ENCODE measurements at places on chromosomes 2 and 18.

DNA sequence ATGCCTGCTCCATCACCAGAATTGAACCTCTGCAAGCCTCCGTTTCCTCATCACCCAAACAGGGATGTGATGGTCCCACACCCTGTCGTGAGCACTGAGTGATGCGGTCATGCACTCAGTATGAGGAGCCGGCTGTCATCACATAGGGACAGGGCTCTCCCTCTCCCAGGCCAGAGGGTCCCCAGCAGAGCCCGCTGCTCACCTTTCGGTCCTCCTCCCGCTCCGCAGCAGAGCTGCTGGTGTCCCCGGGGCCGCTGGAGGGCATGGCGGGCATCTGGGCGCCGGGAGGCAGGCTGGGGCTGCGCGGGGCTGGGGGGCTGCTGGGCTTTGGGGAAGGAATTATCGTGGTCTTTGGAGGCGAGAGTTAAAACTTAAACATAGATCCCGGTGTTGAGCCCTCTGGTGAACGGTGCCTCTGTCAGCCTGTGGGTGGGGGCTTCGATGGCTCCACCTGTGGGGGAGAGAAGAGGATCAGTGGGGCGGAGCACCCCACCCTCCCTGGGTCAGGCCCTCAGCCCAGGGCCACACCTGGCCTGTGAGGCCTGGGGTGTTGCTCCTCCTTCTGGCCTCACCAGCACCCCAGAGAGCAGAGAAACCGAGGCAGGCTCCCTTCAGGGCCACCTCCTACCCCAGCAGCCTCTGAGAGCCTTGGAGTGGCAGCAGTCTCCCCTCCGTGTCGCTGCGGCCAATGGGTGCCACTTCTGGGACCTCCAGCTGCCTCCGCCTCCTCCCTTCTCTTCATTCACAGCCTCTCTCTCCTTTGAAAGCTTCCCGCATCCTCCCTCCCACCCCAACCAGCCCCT, 27.8 kb downstream of the DNMT3A start:
- DNase-seq: no peak

DNA sequence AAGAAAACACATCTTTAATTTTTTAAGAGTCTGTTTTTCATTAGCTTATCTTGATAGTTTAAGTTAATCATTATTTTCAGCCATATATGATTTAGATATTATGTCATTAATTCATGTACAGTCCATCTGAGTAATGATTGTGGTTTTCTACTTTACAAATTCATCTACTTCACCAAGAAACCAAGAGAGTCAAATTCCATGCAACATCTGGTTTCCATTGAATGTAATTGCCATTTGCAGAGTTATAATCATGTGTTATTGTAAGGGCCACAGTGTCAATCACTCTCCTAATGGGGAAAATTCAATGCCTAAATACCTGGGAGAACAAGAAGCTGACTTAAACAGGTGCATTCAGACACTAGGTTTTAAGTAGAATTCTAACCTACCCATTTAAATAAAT, 217.2 kb upstream of the OSR1 start:
- DNase-seq: no peak

DNA sequence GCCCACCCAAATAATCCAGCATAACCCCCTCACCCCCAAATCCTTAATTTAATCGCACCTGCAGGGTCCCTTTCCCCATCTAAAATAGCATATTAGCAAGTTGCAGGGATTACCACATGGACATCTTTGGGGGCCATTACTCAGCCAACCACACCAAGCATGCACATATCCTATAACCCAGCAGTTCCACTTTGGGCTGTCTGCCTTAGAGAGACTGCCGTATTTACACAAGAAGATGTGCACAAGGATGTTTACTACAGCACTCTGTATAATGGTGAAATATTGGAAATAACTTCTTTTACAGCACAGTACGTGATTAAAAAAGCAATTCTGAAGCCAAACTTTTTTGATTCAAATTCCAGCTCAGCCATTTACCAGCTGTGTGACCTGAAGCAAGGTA, 17.3 kb upstream of the LDLRAD4 start:
- DNase-seq: no peak

DNA sequence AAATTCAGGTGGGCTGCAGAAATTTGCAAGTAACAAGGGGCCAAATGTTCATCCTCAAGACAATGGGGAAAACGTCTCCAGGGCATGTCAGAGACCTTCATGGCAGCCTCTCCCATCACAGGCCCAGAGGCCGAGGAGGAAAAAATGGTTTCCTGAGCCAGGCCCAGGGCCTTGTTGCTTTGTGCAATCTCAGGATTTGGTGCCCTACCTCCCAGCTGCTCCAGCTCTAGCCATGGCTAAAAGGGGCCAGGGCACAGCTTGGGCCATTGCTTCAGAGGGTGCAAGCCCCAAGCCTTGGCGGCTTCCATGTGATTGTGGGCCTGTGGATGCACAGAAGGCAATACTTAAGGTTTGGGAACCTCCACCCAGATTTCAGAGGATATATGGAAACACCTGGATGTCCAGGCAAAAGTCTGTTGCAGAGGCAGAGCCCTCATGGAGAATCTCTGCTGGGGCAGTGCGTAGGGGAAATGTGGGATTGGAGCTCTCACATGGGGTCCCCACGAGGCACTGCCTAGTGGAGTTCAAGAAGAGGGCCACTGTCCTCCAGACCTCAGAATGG, 29.2 kb downstream of the RPRD1A start:
- no peak for DNase-seq

GRCh38 chr18:54675076-54675475, 84.0 kb downstream of the DYNAP start:
- DNase-seq: no peak

- DNase-seq: no peak
Measured at GRCh38 chr2:237935740-237936452, 30.9 kb upstream of the UBE2F start.

DNA sequence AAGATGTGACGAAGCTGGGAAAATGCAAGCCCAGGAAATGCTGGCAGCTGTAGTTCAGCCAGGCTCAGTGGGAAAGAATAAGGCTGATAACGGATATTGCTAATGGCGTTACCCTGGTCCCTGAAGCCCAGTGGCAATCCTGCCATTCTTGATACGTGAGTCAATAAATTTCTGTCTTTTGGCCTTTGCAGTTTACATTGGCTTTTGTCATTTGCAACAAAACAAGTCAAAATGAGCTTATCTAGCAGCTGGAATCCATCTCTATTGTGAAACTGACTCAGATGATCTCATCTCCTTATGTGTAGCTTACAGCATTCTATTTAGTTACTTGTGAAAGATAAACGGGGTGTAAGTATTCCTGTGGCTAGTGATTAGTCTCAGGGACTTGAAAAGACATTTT, 43.8 kb downstream of the ARL6IP6 start:
- DNase-seq: no peak

GRCh38 chr2:120707816-120708215, 27.9 kb upstream of the GLI2 start:
- DNase-seq: no peak

- DNase-seq: no peak
Measured at GRCh38 chr2:237120916-237121315, 35.2 kb downstream of the COPS8 start.

GRCh38 chr2:15665067-15665942, 73.6 kb downstream of the DDX1 start:
- no peak for DNase-seq

- no peak for DNase-seq
Measured at GRCh38 chr2:60980071-60980815, 37.3 kb upstream of the PEX13 start.

DNA sequence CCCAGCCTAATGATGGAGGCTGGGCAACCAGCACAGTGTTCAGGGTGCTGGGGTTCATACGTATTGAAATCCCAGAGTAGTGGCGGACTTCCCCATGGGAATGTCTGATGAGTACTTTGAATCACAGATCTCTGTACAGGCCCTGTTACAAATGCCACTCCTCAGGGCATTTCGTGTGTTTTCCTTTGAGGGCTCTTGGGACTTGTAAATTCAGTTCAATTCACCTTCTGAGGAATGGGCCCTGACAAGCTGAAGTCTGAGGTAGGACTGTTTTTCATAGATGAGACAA, 288 bp upstream of the RDH14 start:
- no peak for DNase-seq

GRCh38 chr2:102753563-102754159, 8.2 kb upstream of the TMEM182 start:
- DNase-seq: no peak

GRCh38 chr2:186069676-186070075, 331.1 kb downstream of the FSIP2 start:
- DNase-seq: no peak

GRCh38 chr2:235536711-235537110, 42.9 kb downstream of the AGAP1 start:
- no peak for DNase-seq

GRCh38 chr2:216754336-216754735, 59.0 kb upstream of the IGFBP5 start:
- no peak for DNase-seq

DNA sequence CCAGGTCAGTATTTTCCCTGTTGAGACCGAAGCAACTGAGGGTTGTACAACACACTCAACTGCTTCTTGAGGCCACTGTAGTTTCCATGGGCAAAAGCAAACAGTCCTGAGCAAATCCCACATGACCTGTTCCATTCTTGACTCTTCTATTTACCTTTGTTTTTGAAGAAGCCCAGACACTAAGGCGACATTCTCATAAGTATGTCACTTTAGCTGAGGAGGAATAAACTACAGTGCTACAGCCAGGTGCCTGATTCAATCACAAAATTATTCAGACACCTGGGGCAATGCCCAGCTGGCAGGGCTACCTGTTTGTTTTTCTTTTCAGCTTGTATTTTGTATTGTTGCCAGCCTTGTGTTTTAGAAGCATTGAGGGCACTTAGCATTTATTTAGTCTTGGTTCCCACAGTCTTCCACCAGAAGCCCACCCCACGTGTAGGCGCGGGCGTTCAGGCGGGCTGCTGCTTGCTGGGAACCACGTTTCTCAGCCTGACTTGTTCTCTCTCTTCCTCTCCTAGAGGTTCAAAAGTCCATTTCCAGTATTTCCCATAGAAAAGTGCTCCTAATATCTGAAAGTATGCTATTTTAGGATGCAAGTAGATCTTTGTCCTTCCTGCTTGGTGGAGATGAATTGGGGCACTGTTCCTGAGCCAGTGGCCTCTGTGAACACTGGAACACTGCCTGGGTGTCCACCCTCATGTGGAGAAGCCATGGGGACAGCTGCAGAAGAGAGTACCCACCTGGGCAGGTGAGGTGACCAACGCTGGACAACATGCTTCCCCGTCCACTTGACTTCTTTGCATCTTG, 99.0 kb upstream of the COPS8 start:
- no peak for DNase-seq

- DNase-seq: no peak
Measured at GRCh38 chr2:165698444-165698884, 95.6 kb downstream of the GALNT3 start.

DNA sequence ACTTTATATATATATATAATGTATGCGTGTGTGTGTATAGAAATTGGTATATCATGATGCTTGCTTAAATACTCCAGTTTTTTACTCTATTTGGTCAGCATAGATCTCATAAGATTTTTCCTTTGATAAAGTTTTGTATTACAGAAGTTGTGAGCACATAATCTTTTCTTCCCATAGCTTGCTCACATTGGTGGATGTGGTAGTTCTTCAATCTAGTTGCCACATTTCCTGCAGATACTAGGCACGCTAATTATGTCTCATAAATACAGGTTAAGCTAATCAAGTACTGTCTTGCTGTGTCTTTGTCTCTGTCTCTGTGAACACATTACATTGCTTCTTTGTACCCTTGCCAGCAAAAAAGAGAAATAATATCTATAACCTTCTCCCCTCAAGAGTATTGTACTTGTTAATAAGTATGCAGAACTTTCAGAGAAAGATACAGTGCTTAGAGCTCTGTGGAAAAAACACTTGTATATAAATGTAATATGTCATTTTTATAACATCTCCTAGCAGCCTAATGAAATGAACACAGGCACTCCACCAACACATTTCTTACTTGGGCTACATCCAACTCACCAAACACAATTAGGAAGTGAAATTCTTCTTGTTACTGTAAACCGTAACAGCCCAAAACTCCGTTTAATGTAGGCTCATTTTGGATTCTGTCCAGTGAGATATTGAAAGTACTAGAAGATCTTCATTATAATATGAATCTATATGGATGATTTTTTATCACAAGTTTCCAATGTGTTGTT, 306.7 kb upstream of the SLC8A1 start:
- no peak for DNase-seq

DNA sequence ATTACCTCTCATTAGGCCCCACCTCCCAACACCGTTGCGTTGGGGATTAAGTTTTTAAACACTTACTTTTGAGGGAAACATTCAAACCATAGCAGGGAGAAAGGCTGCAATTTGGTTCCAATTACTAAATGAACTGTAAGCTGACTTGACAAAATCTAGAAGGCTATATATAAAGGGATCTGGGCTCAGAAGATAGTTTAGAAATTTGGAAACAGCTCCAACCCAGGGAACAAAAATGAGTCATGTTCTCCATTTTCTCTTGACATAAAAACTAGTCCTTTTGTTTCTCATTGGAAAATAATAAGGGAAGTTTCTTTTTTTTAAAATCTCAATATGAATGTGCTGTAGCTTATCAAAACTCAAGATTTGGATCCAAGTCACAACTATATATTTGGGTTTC, 17.5 kb downstream of the MOGAT1 start:
- no peak for DNase-seq

DNA sequence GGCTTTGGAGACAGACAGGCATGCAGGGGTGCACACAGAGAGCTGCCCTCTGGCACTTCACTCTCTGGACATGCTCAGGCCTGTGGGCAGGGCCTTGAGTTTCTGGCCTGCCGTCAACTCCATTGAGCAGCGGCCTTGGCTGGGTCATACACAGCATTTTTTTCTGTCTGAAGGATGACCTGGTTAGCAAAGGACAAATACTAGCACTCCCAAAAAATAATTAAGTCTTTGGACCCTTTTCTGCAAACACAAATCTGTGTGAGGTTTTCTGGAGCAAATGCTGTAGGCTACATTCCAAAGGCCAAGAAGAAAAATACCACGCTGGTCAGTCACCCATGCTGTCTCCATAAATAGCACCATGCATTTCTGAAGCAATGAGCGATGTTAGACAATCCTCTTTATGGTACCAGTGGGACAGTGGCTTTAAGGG, 124.7 kb upstream of the CTAGE1 start:
- DNase-seq: no peak

GRCh38 chr2:88066543-88066942, 1.1 kb upstream of the SMYD1 start:
- DNase-seq: no peak

DNA sequence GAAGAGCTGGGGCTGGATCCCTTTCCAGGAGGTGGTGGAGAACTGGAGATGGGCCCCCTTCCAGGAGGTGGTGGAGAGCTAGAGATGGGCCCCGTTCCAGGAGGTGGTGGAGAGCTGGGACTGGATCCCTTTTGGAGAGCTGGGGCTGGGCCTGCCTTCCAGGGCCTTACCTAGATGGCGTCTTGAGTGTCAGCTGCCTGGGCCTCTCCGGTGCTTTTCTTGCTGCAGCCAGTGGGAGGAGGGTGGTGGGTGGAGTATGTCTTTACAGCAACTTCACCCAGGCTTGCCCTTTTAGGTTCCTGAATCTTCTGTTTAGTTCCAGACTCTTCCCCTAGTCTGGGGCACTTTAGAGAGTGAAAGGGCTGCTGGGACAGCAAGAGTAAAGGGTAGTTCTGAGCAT, 19.1 kb upstream of the TXNDC2 start:
- no peak for DNase-seq

- DNase-seq: no peak
Measured at GRCh38 chr2:23002234-23002633, 382.7 kb upstream of the KLHL29 start.

- DNase-seq: no peak
Measured at GRCh38 chr2:205505371-205505770, 176.9 kb upstream of the NRP2 start.
